ENCODE measurements at places on chromosomes 3 and 15.

- no peak for DNase-seq
Observed at GRCh38 chr15:69526081-69527061, 73.8 kb downstream of the RPLP1 start.

DNA sequence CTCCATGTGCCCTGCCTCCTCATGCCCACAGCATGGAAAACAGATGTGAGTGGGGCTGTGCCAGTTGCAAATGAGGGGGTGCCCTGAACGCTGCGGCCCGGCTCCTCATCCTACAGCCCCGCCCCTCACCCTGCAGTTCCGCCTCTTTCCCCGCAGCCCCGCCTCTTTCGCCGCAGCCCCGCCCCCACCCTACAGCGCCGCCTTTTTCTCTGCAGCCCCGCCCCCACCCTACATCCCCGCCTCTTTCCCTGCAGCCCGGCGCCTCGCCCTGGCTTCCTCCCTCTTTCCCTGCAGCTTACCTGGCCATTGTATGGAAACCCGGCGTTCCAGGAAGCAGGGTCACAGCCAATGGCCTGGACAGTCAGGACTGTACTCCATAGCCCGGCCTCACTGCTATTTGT is 284.9 kb downstream of the TLE3 start:
- DNase-seq, result no peak

GRCh38 chr3:117409701-117410459 is 700.3 kb downstream of the TUSC7 start:
- DNase-seq, result no peak

DNA sequence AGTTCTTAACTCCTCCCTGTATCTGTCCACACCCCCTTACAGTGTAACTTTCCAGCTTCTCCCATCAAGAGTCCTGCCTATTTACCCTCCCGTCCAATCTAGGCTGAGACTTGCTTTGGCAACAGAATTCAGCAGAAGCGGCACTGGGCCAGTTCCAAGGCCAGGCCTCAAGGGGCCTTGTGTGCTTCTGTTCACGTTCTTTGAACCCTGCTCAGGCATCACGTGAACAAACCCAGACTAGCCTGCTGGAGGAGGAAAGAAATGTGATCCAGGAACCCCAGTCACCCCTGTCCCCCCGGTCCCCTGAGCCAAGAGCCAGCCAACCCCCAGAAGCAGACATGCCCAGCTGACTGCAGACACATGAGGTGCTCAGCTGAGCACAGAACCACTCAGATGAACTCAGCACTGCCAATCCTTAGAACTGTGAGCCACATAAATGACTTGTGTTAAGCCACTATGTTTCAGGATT is 76.1 kb upstream of the DCLK3 start:
- no peak for DNase-seq

DNA sequence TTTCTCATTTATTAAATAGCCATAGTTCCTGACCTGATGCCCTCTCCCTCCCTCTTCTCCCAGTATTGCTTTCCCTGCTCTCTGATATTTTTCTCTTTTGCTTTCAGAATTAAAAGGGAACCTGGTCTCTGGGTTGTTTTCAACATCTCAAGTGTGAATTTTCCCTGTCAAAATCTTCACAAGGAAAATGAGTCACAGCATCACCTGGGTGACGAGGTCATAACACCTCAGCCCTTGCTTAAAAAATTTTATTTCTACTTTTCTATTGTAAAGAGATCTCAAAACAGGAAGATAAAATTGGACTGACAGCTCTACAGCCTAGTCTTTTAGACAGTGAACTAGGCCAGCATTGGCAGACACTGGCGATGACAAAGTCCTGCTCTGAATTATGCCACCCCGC is 40.1 kb downstream of the GAP43 start:
- no peak for DNase-seq

- no peak for DNase-seq
Observed at GRCh38 chr15:80643431-80643951, 51.6 kb upstream of the ABHD17C start.

GRCh38 chr15:90232196-90232595 is 1.5 kb downstream of the CIB1 start:
- no peak for DNase-seq

DNA sequence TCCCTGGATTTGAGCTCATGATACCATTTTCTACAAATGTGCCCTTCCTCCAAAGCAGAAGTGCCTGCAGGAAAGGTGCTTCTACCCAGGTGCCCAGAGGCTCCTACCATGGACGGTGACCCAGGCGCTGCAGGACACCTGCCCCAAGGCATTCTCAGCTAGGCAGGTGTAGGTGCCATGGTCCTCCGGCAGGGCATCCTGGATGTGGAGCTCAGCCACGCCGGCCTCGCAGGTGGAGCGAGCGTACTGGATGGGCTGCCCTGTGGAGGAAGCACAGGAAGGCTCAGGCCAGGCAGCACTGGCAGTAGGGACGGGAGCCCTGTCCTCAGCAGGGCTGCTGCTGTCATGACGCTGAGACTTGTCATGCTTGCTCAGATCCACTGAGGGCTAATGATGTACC is 137.2 kb upstream of the HACD2 start:
- no peak for DNase-seq

DNA sequence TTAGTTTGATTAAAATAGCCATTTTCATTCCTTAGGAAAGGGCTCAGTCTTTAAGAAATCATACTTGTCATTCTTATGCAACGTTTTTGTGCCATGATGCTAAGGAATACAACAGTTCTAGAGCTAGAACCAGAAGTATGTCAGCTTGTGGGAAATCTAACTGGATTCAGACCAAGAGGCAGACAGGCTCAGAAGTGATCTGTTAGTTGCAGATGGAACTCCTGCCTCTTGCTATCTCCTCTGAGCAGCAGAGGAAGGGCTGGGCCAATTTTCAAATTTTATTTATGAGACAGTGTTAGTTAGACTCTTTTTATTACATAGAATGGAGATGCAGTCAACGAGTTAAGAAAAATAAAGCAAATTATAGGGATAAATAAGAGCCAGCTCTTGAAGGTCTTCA is 48.5 kb upstream of the RYR3 start:
- no peak for DNase-seq

DNA sequence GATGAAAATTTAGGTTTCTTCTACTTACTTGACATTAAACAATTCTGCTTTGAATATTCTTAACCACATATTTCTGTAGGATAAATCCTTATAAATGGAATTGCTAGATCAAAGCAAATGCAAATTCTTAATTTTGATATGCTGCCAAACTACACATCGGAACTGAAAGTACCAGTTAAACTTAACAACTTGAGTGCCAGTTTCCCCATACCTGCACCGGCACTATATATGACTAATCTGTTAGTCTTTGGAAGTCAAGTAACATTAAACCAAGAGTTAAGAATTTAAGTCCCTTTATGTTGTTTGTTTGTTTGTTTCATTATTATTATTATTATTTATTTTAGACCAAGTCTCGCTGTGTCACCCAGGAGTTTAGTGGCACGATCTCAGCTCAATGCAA is 103.9 kb upstream of the AKAP13 start:
- no peak for DNase-seq

DNA sequence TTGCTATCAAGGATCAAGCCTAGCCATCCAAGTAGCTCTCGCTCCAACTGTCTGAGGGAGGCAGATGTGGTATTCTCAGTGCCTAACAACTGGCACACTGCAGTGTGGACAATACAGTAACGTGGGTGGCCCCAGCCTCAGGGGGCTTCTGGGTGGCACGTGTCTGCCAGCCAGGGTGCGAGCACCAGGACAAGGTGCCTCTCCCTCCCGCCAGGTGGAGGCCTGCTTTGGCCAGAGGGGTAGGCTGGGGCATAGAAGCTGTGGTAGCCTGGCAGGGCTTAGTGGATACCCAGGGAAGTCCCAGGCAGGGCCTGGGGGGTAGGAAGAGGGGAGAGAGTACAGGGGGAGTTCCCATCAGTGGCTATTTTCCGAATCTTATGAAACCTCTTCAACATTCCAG is 234.0 kb downstream of the PLCL2 start:
- DNase-seq, result no peak

DNA sequence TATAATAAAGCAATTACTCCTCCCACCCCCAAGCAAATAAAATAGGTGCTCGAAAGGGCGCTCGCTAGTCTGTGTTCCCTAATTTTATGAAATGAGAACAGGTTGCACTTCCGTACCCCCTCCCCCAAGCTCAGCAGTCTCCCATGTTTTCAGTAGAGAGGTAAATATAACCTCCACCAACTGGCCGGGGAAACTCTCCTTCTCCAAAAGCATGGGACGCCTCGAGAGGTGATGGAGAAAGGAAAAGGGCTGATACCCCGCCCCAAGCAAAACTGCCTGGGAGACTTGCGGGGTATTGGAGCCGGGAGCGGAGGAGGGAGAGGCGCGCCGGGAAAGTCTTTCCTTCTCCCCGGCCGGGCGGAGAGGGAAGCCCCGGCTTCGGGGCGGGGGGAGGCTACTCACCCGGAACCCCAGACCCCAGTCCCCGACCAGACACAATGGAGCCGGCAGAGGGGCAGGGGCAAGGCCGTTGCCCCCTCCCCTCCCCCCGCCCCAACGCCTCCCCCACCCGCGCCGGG is 605 bp downstream of the DCUN1D1 start:
- peak; percentile 53 for DNase-seq

DNA sequence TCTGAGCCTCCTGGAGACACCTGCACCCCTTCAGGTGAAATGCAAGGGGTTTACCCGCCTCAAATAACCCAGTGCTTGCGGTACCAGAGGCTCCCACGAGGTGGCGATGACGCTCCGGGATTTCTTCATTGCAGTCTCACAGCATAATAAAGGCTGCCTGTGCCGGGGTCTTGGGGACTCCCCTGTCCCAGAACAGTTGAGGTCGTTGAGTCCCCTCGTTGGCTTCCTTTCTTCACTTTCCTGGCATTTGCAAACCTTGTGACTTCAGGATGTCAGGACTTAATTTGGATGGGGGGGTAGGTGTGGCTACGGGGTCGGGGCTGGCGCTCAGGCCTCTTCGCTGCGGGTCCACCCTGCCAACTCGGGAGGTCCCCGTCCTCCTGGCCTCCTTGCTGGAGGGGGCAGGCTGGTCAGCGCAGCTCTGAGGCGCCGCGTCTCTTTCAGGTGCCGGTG is 1.3 kb downstream of the GNAT1 start:
- DNase-seq, result peak; percentile 49

- DNase-seq, result no peak
Observed at GRCh38 chr15:95541301-95541700, 789.2 kb upstream of the NR2F2 start.

DNA sequence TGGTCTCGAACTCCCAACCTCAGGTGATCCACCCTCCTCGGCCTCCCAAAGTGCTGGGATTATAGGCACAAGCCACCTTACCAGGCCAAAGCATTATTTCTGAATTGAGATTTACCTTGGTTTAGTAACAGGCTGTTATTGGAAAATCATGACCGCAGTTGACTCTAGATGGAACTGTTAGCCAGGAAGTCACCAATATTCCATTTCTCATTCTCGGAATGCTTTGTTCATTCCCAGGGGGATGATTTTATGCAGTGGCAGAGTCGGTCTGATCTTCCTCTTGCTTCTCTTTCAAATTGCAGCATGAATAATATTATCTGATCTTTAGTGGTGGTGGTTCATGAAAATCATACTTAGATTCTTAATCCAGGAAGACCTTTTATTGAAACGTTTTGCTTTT is 195.5 kb upstream of the MBNL1 start:
- DNase-seq, result no peak

DNA sequence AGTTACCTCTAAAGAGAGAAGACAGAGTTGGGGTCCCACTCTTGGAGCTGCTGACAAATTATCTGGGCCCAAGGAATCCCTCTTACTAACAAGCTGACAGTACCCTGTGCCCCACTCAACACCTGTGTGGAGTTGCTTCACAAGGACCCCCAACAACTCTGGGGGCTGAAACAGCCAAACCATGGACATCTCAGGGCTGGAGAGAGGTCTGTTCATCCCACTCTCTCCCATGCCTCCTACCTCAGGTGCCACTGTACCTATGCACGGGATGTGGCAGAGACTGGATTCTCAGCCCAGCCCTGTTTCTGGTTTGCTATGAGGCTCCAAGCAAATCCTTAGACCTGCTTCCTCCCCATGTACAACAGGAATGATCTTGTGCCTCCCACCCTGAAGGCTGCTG is 101.7 kb downstream of the ETFA start:
- DNase-seq, result no peak

GRCh38 chr3:190269101-190269500 is 53.1 kb downstream of the CLDN1 start:
- DNase-seq, result no peak

GRCh38 chr3:38030126-38031021 is 932 bp upstream of the PLCD1 start:
- DNase-seq, result no peak

- no peak for DNase-seq
Observed at GRCh38 chr3:137222736-137223225, 265.0 kb downstream of the IL20RB start.

DNA sequence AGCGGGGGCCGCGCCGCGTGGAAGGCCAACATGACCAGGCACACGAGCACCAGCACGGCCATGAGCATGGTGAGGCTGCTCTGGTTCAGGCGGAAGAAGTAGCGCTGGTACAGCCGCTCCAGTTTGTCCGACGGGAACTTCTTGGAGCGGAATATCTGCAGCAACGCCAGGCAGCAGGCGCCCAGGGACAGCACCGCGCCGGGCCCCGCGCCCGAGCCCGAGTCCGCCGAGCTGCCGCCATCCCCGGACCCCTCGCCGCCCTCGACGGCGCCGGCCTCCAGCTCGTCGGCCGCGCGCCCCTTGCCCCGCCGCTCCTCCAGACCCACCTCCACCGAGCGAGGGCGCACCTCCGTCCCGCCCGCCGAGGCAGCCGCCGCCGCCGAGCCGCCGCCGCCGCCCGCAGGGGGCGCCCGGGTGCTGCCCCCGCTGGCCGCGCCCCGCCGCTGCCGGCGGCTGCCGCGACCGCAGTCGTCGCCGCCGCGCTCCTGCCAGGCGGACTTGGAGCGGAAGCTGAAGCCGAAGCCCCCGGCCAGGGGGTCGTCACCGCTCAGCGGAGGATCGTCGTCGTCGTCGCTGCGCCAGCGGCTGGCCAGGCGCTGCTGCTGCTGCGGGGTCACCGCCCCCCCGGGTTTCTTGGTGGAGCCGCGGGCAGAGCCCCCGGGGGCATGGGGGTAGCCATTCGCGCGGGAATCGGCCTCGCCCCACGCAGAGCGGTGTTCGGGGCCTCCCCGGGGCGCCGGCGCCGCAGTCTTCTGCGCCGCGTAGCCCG is 957 bp downstream of the ADCY5 start:
- peak; percentile 21 for DNase-seq

GRCh38 chr15:89693696-89694095 is 3.1 kb downstream of the WDR93 start:
- no peak for DNase-seq

- DNase-seq, result no peak
Observed at GRCh38 chr3:176087066-176087697, 1110.1 kb downstream of the TBL1XR1 start.

DNA sequence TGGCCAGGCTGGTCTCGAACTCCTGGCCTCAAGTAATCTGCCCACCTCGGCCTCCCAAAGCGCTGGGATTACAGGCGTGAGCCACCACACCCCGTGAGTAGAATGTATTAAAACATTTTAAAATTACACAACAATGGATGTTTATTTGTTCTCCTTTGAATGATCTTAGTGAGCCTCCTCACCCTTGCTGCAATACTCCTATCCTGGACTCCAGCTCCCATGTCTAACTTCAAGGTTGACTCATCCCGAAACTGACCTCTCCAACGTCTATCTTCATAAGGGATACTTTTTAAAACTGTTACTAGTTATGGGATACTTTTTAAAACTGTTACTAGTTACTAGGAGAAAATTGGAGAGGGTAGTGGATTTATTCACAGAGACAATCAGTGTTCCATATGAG is 17.8 kb upstream of the RHCG start:
- no peak for DNase-seq

- no peak for DNase-seq
Observed at GRCh38 chr3:151949706-151950105, 76.3 kb downstream of the SUCNR1 start.

Data from NCI-H1105 (cell line).